Fibroblast of skin of scalp (primary cell): ENCODE measurements at places on chromosomes 4 and X.

- peak; percentile 21 for DNase-seq
Observed at GRCh38 chrX:107324493-107325310, 118.3 kb downstream of the DNAAF6 start.

DNA sequence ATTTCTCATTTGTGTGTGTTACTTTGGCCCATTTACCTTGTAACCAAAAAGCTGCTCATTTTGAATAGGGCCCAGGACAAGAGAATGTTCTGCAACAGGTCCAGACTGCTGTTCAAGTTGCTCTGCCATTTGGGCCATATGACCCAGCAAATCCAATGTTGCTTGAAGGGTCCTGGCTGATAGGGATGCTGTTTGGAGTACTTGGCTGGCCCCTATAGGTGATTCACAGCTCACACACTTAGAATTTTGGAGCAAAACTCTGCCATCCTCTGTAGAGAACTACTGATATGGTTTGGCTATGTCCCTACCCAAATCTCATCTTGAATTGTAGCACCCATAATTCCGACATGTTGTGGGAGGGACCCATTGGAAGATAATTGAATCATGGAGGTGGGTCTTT lies 131.5 kb downstream of the AASDH start:
- DNase-seq = no peak

DNA sequence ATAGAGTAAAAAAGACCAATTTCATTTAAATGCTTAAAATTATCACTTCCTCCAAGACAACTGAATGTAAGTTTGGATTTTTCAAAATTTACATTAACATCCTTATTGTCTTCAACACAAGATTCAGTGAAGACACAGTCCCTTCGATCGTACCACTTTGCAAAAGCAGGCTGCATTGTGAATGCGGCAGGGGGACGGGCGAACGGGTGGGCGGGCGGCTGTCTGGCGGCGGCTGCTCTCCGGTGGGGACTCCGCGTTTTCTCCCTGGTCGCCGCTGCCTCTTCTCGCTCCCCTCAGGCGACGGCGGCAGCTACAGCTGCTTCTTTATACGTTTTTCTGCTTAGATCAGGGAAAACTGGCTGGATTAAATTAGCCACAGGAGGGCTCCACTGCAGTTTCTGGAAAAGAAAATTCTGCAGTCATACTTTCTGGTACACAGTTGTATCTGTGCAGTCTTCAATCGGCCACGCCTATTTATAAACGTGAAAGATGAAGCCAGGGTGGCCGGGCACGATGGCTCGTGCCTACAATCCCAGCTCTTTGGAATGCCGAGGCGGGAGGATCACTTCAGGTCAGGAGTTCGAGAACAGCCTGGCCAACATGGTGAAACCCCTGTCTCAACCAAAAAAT lies 33.9 kb upstream of the HPF1 start:
- peak; percentile 76 for DNase-seq

- no peak for DNase-seq
Observed at GRCh38 chr4:147955827-147956558, 224.1 kb downstream of the ARHGAP10 start.

DNA sequence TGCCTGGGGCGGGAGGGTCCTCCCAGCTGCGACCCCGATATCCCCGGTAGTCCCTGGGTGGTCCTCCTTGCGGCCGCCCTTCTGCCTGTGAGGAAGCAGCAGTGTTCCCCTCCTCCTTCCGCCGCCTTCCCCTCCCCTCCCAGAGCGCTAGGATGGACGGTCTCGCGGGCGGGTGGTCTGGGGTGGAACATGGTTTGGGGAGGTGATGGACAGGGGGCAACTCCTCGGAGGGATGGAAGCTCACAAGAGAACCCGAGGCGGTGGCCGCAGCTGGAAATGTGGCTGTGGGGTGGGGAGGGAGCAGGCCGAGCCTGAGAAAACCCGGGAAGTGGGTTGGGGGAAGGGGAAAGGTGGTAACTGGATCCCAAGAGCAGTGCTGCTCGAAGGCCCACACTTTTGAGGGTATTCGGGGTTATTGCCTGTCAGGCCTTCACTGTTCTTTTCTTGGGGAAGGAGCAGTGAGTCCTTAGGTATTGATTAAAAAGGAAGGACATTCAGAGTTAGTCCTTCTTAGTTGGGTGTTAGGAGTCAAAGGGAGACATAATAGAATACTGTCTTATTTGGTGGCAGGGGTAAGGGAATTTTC lies 581 bp downstream of the UBE2K start:
- DNase-seq = peak; percentile 22

DNA sequence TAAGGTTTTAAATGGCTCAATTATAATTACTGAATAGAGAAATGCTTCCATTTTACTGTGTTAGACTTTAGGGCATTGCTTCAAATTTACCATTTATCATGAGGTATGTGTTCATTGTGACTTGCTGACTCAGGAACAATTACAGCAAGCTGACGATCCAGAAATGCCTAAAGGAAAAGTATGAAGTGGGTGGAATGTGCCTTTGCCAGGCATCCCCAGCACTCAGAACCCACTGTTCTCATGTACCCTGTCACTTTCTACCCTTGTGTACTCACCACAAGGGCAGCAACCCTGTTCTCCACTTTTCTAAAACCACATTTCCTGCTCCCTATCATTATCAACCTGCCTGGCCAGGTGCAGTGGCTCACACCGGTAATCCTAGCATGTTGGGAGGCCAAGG lies 41.5 kb downstream of the QRFPR start:
- DNase-seq = peak; percentile 2

DNA sequence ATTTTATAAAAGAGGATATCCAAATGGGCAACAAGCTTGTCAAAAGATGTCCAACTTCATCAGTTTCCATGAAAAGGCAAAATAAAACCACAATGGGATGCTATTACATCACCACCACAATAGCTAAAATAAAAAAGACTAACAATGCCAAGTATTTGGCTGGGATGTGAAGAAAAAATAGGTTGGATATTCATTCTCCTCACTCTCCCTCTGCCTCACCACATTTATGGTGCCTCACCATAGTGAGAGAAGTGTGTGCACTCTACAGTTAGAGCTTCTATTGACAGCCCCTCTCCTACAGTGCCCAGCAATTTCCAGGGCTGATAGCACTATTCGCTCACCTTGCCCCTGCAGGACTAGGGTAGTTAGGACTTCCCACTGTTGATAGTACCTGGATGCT lies 25.5 kb downstream of the VEGFC start:
- DNase-seq = peak; percentile 70

GRCh38 chrX:28099166-28099565 lies 117.9 kb upstream of the DCAF8L1 start:
- DNase-seq = no peak

- DNase-seq = no peak
Observed at GRCh38 chrX:50073601-50074000, 127.2 kb downstream of the AKAP4 start.

DNA sequence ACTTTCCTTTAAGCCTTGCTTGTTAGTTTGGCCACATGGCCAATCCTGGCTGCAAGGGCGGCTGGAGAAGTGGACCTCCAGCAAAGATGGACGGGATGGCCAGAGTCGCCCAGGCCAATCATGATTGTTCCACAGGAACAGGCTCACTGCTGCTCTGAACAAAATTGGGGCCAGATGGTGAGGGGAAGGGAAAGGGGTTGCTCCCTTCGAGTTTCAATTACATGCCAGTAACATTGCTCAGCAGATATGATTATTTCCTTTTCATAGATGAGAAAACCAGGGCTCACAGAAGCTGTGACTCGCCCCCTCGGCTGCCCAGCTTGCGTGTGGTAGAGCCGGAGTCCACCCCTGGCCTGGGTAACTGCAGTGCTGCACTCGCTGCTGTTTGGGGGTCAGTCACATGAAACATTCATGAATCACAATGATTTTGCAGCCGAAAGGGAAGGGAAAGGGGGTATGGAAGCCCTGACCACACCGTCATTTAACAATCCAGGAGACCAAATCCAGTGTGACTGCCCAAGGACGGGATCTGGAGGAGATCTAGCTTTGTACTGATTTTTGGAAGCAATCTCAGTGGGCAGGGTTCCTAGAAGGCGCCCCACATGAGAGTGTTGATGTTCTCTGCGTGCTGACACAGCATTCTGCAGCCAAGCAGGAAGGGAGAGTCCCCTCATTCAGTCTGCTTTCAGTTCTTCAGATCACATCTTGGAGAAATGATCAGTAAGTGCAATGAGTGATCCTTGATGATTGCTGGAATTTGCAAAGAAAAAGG lies 77.3 kb upstream of the MSX1 start:
- DNase-seq = peak; percentile 86

GRCh38 chr4:122393276-122393675 lies 14.5 kb downstream of the ADAD1 start:
- no peak for DNase-seq

GRCh38 chr4:113586072-113586471 lies 175.5 kb downstream of the CAMK2D start:
- no peak for DNase-seq

- peak; percentile 96 for DNase-seq
Observed at GRCh38 chr4:105944540-105944939, 49.3 kb downstream of the NPNT start.

GRCh38 chr4:110532901-110533589 lies 57.1 kb downstream of the ENPEP start:
- no peak for DNase-seq

DNA sequence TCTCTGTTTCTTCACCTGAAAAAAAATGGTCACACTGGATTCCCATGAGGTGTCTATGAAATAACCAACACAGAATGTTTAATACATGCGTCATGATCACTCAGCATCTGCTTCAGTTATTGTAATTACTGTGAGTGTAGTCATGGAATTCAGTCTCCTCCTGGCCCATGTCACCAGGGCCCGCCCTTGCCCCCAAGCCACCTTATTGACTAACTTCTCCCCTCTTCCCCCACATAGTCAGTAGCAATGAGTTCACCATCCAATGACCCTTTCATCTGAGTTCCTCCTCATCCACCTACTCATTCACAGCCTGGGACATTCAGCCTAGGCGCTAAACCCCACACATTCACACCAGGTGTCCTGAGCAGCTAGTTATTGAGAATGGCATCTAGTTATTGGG lies 15.6 kb downstream of the PNMA6F start:
- no peak for DNase-seq

- peak; percentile 34 for DNase-seq
Observed at GRCh38 chrX:71917621-71918343, 7.1 kb downstream of the NHSL2 start.

DNA sequence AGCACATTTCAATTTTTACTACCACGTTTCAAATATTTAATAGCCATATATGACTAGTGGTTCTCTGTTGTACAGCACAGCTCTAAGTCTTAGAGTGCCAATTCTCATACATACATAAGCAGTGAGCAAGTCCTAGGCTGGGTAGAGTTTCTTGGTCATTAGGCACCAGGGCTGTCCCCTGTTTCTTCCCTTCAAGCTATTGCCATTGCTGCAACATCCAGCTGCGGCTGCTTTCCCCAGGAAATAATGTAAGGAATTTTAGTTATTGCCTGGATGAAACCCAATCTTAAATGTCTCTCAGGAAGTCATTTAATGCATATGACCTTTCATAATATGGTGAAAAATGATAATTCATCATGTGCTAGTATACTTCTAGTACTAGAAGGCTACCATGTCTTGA lies 74.1 kb upstream of the PPP3CA start:
- peak; percentile 69 for DNase-seq

- DNase-seq = no peak
Observed at GRCh38 chr4:108535757-108536156, 84.6 kb upstream of the RPL34 start.

GRCh38 chr4:147576084-147576483 lies 41.1 kb upstream of the TMEM184C start:
- DNase-seq = no peak

DNA sequence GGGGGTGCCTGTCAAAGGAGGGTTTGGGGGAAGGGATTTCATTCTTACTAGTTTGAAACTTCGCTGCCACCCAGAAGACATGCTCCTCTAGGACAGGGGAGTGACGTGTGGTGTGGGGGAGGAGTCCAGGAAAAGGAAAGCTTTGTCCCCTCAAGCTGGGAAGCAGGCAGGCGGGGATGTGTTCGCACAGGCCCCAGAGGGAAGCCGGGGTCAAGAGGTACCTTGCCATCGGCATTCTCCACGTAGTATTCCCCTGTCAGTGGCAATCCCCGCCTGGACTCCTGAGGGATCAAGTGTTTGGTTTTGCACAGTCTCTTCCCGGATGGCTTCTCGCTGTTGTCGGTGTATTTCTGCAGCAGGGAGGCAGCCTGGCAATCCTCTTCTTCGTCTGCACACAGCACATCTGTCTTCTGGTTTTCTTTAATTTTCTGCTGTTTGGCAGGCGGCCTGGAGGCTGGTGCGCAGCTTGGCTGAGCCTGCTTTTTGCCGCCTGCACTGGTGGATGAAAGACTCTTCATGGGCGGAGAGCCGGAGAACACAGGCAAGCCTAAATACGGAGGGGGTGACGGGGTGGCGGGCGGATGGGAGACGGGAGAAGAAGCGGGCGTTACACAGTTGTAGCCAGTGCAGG lies 35.1 kb downstream of the BCOR start:
- no peak for DNase-seq

DNA sequence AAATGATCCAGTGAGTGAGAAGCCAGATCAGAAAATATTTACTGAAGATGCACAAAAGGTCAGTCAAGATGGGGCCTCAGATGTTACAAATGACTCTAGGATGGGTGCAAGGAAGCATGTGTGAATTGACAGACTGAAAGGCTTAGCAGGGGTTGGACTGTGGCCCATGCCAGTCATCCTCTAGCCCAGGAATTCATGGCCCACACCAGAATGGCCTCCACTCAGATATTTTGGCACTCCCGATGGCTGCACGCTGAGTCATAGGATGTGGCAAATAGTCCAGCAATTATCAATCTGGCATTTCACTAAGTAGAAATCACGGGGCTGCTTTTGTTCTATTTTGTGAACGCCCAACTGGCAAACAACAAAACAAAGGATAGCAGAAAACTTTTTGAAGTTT lies 406.5 kb downstream of the IQCM start:
- peak; percentile 78 for DNase-seq

- DNase-seq = no peak
Observed at GRCh38 chrX:72408885-72409284, 103.2 kb upstream of the CITED1 start.

GRCh38 chr4:127045861-127046260 lies 586.9 kb upstream of the INTU start:
- DNase-seq = no peak

DNA sequence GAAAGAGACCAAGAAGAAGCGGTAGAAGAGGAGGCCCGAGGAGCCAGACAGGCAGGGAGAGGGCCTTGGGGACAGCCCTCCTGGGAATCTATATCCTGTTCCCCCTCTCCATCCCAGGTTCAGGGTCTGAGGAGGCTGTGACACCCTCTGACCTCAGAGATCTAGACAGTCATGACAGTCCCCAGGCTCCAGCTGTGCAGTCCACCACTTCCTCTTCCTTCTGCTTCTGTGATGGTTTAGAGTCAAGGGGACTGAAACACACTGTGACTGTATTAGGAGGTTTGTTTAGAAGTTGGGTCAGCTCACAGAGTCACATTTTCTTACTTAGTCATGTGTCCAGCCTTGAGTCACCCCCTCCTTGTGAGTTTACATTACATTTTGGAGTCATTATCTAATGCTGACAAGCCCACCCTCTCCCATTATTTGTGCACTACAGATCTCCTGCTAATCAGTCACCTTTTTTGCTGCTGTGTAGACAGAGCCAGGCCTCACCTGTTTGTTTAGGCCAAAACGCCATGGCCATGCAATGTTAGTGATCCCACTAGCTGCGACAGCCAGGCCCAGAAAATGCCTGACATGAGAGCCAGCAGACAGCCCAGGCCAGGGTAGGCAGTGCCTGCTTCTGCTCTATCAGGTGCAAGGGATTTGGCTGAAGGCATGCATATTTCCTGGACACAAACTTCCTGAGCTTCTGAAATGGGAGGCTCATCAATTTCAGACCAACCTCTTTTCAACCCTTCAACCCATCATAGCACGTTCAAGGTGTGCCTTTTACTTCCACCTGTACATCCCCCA lies 26.0 kb downstream of the MANBA start:
- DNase-seq = peak; percentile 17
